Uterus (tissue), 4 donors: ENCODE measurements at places on chromosomes 5 and 9. TPM values are rescaled to one million over a fixed set of nuclear protein-coding genes. Genes with fewer than 3 reads are reported as not detected.

The PRR7 gene
- 3.0 TPM for total RNA-seq

The C9orf153 gene
- 0.82 TPM for total RNA-seq

The ANKRD33B gene
- 24.1 TPM for total RNA-seq

- H3K4me1 ChIP-seq: peaks cover 19% of the 10 kb centered on the region
- H3K27me3 ChIP-seq: no peaks in the 10 kb centered on the region
- H3K4me3 ChIP-seq: peak within 1 kb of the TSS; percentile 63
- H3K36me3 ChIP-seq: no peaks in the 10 kb centered on the region
- no peak for DNase-seq
Observed at GRCh38 chr9:137222190-137223077, at the start of gene RNF208. Gene RNF208 (minus strand): TSS chr9:137222240. CDS start chr9:137221212, 1,028 bp downstream.

GRCh38 chr9:129554649-129555048, 66.3 kb downstream of the C9orf50 start:
- H3K36me3 ChIP-seq: no peaks in the 10 kb centered on the region
- H3K27me3 ChIP-seq: no peaks in the 10 kb centered on the region
- no peak for DNase-seq
- H3K4me1 ChIP-seq: no peaks in the 10 kb centered on the region
- H3K4me3 ChIP-seq: no peak overlapping the region

The CSF1R gene
- total RNA-seq: 1.0 TPM

GRCh38 chr5:27571681-27572080, 533.3 kb upstream of the CDH9 start:
- H3K27ac ChIP-seq: no peak overlapping the region
- no peak overlapping the region for H3K4me3 ChIP-seq
- H3K36me3 ChIP-seq: no peaks in the 10 kb centered on the region
- no peak for DNase-seq

DNA sequence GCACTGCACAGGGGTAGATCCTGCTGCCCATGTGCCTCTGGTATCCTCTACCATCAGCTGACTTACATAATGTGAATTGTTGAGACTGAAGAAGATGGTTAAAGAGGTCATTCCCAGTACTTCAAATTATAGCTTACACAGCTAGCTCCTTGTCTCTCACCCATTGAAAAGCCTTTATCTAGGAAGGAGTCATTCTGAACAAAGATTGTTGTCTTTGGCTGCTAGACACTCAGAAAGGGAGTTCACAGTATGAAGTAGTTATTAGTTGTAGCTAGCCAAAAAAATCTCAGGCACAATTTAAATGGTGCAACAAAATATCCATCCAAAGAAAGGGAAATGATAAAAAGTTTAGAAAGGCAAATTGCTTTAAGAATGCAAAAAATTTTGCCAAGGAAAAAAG, 102.0 kb upstream of the NREP start:
- no peaks in the 10 kb centered on the region for H3K36me3 ChIP-seq
- no peak overlapping the region for H3K27ac ChIP-seq
- no peaks in the 10 kb centered on the region for H3K27me3 ChIP-seq
- no peak overlapping the region for H3K4me3 ChIP-seq

DNA sequence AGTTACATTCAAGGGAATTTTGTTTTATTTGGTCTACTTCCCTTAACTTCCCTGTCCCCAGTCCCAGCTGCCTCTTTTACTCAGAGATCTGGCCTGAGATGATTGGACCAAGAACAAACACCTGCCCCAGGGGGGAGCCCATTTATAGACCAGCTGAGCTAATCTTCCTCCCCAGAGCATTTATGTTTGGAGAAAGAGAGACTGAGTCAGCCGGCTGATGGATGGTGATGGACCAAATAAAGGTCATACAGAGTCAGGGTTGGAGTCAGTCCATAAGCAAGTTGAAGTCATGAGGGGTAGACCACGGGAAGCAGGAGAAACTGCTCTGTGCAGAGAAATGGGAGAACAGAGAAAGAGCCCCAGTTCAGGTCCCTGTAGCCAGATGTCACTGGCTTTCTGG, 77.7 kb downstream of the TMEM174 start:
- no peaks in the 10 kb centered on the region for H3K4me1 ChIP-seq
- H3K27ac ChIP-seq: no peak overlapping the region
- no peak overlapping the region for H3K4me3 ChIP-seq
- no peaks in the 10 kb centered on the region for H3K27me3 ChIP-seq
- no peaks in the 10 kb centered on the region for H3K36me3 ChIP-seq

GRCh38 chr9:96084331-96084734, 208.8 kb downstream of the ERCC6L2 start:
- no peaks in the 10 kb centered on the region for H3K27me3 ChIP-seq
- DNase-seq: no peak

GRCh38 chr5:10289353-10289752, 18.3 kb downstream of the CMBL start:
- H3K4me1 ChIP-seq: no peaks in the 10 kb centered on the region
- no peaks in the 10 kb centered on the region for H3K36me3 ChIP-seq
- H3K27ac ChIP-seq: peak overlapping the region; percentile 2
- H3K27me3 ChIP-seq: no peaks in the 10 kb centered on the region
- DNase-seq: no peak

The AHRR gene
- total RNA-seq: 0.26 TPM

The HRH2 gene
- not detected for total RNA-seq

The TYRP1 gene
- not detected for total RNA-seq
